ENCODE measurements at places on chromosomes 5 and 9. TPM values are rescaled to one million over a fixed set of nuclear protein-coding genes. Genes with fewer than 3 reads are reported as not detected.

GRCh38 chr5:151677776-151678545 is 8.8 kb downstream of the SPARC start:
- DNase-seq: no peak

GRCh38 chr5:139812836-139813805 is 17.5 kb downstream of the PSD2 start:
- no peak for DNase-seq

DNA sequence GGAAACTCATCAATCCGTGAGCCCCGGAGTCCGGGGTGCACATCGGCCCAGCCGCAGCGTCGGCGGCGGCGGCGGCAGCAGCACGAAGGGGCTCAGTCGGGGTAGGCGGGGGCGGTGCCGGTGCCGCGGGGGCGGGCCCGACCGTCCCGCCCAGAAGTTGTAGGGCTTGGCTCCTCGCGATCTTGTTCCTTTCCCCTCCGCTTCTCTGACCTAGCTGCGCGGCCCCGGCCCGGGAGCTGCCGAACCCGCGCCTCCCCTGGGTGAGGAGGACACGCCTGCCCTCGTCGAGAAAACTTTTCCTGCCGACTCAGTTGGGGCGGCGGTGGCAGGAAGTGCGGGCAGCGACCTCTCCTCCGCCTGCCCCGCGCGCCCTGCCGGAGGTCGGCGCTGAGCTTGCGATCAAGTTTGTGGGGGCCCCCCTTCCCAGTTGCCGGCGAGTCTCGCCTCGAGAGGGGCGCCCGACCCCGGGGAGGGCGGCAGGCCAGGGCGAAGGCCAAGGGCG is at the start of gene MAN2A1:
TSS of gene MAN2A1 (plus strand) at position 188 of the 502 bp plus-strand sequence. CDS start 491 bp downstream, outside the sequence.
- DNase-seq: peak; percentile 88

- no peak for DNase-seq
These were observed 191.0 kb downstream of the RAB3C start for GRCh38 chr5:58773744-58774441.

- no peak for DNase-seq
These were observed 45.0 kb downstream of the ELL2 start for GRCh38 chr5:95916687-95917085.

DNA sequence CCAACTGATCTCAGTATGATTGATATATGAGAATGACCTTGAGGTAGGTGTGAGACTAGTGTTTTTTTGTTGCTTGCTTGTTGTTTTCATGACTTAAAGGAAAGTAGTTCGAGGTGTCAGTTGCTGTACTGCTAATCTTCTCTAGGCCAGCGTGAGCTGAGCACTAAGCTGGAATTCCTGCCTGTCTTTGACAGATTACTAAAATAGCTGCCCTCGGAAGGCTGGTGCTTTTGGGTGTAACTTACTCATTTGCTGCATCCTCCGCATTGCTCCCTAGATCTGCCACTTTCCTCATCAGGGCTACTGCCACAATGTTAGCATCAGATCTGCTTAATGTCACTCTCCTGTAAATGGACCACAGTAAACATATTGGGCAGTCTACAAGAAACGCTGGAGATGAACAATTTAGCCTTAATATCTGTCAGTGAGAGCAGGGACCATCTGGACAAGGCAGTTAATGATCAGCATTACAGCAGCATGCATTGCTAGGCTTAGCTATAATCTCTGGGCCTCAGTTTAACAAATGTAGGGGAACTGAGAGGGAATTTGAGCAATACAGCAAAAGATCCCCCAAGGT is 106.6 kb upstream of the CDH6 start:
- DNase-seq: no peak

- no peak for DNase-seq
These were observed 2223.1 kb upstream of the C9orf72 start for GRCh38 chr9:29796291-29796952.

DNA sequence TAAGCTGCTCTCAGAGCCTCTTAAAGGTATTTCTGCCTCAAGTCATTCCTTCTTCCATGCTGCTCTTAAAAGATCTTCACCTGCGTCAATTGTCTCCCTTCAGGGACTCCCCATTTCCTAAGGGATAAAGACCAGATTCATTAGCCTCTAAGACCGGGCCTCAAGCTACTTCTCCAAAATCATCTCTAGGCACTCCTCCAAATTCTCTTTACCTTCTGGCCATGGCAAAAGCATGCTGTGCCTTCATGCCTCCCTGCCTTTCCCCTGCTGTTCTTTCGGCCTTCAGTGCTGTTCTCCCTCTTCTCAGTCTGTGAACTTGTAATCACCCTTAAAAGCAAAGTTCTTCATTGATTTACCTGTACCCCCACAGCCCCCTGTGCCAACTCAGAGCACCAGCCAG is 4.4 kb downstream of the TMOD1 start:
- DNase-seq: no peak

MARCOL gene
- not detected for total RNA-seq
